ENCODE measurements at places on chromosomes 3 and 15.

- DNase-seq: no peak
Measured at GRCh38 chr3:130854208-130854864, 39.5 kb upstream of the ATP2C1 start.

DNA sequence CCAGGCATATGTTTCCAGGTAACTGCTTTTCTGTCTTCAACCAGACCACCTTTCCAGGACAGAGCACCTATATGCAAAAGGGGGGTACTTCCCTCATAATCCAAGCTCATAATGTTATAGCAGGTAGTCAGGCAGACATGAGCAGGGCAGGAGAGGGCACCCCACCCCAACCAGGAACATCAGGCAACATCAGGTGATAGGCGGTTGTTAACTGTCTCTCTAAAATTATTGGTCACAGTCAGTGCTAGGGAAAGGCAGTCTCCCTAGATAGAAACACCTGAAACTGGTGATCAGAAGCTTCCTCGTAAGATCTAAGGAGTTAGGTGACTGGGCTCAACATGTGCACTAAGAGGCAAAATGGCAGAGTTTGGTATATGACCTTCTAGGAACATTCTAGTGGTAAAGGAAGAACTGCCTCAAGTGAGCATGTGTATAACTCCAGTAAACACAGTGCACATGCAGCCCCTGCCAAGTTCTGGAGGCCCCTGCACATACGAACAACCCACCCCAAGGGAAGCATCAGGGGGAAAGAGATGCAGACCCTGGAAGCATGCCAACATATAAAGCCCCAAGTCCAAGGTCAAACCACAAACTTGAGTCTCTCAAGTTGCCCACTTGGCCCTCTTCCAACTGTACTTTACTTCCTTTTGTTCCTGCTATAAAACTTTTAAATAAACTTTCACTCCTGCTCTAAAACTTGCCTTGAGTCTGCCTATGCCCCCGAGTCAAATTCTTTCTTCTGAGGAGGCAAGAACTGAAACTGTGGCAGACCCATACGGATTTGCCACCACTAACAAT, 270.9 kb downstream of the ULK4 start:
- no peak for DNase-seq

DNA sequence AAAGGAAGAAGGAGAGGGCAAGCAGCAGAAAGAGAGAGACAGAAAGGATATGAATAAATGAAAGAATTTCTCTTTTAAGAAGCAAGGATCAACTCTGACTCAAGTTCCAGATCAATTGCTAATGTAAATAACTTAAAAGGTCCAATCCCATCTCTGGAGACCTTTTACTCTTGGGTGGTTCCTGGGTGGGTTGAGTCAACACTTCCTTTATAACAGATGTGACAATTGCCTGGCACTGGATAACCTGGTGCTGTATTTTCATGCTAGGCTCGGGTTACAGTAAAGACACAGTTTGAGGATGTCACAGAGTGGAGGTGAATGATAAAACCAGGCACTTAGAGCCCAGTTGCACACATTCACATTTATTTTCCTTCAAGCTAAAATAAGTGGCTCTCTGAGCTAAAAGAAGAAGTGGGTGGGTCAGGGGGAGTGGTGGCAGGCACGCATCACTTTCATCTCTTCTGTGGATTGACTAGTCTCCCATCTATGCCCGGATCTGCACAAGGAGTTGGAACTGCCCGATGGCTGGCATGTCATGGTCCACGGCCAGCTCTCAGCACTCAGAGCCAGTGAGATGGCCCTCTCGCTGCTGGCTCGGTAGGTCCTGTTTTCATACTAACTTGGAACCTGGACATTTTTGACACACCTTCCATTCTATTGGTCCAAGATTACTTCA, 465.8 kb downstream of the FOXP1 start:
- no peak for DNase-seq

- no peak for DNase-seq
Measured at GRCh38 chr15:57149196-57149595, 227.1 kb upstream of the CGNL1 start.

GRCh38 chr3:123602325-123602724, 17.5 kb upstream of the HACD2 start:
- DNase-seq: no peak

DNA sequence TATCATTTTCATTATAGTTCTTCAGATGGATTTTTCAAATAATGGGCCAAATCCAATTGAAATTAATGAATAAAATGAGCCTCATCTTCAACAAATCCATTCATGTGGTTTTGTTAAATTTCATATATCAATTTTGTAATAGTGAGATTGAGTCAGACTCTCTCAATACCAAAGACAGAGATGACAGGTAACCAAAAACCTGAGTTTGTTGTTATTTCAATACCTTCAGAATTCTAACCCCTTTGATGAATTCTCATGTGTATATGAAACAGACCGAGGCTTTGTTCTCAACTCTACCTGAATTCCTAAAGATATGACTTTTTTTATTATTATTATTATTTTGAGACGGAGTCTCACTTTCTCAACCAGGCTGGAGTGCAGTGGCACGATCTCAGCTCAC, 92.8 kb downstream of the FOXP1 start:
- no peak for DNase-seq

GRCh38 chr3:21599890-21600289, 151.1 kb downstream of the ZNF385D start:
- no peak for DNase-seq

DNA sequence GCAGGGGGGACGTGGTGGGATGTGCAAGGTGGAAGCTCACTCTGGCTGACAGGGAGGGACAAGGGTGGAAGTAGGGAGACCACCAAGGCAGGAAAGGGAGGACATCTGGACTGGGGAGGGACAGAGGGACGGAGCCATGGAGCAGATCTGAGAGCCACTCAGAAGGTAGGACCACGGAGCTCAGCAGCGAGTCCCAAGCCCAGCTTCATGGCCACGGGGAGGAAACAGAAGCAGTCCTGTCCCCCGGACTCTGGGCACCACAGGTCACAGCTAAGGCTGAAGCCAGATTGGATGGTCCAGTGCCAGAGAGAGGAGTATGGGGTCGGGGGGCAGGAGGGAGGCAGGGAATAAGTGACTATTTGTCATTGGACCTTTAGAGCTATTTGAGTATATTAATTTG, 220.1 kb downstream of the TBC1D2B start:
- DNase-seq: no peak

- DNase-seq: no peak
Measured at GRCh38 chr3:155548195-155548594, 196.7 kb downstream of the PLCH1 start.

DNA sequence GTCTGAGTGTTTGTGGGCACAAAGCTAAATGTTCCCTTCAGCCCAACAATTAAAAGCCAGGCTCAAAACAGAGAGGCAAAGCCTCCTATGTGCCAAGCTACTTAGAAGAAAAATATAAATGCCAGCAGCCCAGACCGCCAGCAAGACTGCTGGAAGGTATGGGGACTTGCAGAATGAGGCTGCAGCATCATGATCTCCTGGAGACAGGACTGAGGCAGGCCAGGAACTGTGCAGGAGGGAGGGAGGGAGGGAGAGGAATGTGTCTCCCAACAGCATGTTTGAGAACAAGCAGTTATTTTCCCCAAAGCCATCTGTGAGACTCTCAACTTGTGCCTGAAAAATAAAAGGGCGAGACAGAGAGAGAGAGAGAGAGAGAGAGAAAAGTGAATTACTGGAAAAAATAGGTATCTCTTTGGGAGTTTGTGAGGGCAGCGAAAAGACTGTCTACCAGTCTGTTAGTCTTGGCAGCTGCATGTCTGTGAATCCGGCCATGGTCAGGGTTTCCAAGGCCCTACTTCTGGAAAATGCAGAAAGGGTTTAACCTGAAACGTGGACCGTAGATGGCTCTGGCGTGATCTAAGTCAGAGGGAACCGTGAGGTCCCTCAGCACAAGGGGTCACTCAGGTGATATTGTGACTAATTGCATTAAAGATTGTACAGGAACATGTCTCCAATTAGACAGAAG, 139.7 kb upstream of the COL8A1 start:
- no peak for DNase-seq

- no peak for DNase-seq
Measured at GRCh38 chr15:91007266-91007665, 12.9 kb upstream of the PRC1 start.

DNA sequence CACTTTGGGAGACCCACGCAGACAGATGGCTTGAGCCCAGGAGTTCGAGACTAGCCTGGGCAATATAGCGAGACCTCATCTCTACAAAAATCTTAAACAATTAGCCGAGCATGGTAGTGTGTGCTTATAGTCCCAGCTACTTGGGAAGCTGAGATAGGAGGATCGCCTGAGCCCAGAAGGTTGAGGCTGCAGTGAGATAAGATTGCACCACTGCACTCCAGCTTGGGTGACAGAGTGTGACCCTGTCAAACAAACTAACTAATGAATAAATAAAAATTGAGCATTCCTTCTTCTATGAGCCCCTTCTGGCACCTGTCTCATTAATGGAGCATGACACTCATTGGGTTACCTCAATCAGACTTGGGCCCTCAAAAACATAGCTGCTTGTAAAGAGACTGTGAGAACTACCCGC, 7.5 kb downstream of the ZDHHC3 start:
- DNase-seq: no peak

DNA sequence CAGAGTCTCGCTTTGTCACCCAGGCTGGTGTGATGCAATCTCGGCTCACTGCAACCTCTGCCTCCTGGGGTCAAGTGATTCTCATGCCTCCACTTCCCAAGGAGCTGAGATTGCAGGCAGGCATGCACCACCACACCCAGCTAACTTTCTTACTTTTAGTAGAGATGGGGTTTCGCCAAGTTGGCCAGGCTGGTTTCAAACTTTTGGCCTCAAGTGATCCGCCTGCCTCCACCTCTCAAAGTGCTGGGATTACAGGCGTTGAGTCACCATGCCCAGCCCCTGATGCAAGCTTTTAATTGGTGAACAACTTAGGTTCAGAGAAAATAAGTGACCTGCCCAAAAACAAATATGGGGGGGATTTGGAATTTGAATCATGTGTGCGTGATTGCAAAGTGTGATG, 246.2 kb downstream of the LRTM1 start:
- DNase-seq: no peak

DNA sequence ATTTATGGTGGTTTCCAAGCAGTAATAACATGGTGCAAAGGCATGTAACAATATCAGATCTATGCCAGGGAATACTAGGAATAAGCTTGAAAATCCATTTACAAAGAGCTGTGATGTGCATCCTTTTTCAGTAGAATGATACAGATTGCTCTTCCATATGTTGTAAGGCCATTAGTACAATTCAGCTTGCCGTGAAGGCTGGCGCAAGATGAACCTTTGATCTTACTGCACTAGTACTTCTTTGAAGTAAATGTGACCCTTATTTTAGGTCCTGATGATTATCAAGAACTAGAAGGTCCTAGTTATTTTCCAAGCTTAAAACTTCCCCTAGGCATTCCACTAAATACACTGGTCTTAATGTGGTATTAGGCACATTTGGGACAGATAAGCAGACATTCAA, 210.1 kb upstream of the CD96 start:
- no peak for DNase-seq

GRCh38 chr15:65072027-65072426, 4.2 kb upstream of the RASL12 start:
- no peak for DNase-seq

- no peak for DNase-seq
Measured at GRCh38 chr3:183576487-183577107, 21.1 kb upstream of the KLHL6 start.

GRCh38 chr3:37743974-37744373, 117.7 kb upstream of the CTDSPL start:
- no peak for DNase-seq

DNA sequence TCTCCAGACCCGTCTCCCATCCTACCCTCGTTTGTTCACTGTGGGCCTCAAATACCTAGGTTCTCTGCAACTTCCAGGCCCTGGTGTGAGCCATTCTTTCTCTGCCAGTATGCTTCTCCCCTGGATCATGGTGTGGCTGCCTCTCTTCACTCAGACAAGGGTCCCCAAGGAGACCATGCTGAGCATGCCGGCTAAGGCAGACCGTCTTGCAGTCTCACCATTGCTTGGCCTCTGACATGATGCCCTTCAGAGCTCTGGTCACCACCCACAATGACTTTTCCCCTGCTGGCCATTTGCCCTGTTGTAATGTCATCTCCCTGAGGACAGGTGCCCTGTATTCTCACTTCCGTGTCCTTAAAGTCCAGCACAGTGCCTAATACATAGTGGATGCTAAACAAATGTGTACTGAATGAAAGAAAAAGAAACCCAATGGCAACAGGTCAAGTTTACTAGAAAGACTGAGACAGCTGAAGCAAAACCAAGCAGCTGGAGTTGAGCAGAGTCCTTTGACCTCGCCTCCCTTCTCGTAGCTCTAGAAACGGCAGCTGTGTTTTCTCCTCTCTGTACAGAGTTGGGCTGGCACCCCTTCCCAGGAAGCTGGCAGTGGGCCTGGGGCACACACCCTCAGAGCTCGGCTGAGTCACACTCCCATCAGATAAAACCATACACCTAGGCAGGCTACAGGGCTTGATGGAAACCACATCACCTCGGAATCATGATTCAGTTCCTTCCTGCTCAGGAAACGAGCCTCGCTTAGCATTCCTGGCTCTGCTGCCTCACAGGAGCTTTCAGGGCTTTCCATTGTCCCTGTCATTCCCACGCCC, 8.6 kb downstream of the TLR9 start:
- DNase-seq: no peak

DNA sequence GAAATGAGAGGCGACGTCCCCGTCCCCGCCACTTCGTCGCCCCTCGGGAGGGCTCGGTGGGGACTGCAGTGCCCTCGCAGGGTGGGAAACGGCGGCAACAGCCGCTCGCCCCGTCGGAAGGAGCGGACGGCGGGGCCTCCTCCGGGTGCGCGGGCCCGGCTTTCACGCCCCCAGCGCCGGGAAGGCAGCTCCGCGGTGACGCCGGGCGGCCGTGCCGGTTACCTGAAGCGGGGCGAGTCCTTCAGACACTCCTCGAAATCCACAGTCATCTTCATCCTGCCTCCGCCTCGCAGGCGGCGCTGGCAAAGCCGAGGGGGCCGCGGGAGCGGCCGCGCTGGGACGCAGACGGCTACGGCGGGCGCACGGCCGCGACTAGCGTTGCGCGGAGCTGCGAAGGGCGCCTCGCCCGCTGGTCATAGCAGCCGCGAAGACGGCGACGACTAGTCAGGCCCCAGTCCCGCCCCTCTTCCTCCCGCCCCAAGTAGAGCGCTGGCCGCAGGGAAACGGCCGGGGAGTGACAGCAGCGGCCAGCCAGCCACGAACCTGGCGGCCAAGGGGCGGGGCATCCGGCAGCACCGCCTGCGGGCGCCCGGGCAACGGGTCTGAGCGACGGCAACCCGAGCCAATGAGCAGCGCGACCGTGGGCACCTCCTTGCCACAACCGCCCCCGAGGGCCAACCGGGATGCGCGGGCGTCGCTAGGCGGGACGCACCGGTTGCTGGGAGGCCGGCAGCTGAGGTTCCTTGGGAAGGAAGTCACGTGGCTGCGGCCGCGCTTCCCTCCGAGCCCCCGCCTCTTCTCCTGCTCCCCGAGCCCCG, at the start of gene ACAP2:
ACAP2 (minus strand) TSS at position 448 of the 818 bp plus-strand sequence; CDS start at position 275, 173 bp downstream.
- DNase-seq: peak; percentile 99

GRCh38 chr3:150022381-150023238, 51.9 kb upstream of the PFN2 start:
- no peak for DNase-seq

DNA sequence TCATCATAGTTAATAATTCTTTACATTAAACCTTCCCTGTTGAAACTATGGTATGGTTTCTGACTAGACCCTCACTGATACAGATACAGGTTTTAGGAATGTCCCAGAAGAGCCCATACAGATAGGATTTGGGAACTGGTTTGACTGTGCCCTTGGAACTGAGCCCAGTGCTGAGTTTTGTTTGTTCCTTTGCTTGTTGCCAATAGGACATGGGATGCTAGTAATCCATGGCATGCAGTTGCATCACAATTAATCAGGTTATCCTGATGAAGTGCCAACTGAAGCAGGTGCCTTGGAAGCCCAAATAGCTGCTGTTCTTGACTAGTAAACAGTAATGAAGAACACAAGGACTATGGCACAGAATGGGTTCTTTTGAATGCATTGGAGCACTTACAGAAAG, 230.6 kb downstream of the NEK10 start:
- DNase-seq: no peak
